HL-60 (cell line): ENCODE measurements at places on chromosomes 2 and 18.

DNA sequence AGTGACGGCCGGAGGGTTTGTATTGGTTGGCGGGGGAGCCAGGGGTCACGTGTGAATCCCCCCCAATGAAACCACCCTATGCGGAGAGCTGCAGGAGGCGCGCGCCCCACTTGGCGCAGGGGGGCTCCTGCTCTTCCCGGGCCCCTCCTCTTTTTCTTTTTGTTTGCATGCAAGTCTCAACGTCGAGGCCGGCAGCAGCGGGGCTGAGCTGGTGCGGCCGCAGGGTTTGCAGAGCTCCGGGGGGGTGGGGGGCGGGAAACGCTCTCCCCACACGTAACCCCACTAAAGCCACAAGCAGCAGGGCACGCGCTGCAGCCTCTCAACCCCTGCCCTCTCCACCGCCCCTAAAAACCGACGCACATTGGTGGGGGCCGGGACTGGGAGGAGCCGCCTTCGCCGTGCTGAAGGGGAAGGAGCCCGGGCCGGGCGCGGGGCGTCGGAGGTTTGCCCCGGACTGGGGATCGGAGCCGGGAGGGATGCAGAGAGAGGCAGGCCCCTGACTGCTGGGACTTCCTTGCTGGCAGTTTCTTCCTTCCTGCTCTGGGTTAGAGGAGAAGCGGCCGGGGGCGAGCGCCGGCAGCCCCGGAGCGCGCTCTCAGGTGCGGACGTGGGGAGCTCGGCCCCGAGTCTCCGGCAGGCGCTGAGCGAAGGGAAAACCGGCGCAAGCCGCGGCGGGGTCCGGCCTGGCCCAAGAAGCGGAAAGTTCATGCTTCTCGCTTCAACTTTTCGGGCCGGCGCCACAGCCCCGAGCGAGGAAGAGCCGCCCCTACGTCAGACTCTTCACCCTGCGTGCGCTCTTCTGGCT lies 864 bp downstream of the LBH start:
- DNase-seq: peak; percentile 33

DNA sequence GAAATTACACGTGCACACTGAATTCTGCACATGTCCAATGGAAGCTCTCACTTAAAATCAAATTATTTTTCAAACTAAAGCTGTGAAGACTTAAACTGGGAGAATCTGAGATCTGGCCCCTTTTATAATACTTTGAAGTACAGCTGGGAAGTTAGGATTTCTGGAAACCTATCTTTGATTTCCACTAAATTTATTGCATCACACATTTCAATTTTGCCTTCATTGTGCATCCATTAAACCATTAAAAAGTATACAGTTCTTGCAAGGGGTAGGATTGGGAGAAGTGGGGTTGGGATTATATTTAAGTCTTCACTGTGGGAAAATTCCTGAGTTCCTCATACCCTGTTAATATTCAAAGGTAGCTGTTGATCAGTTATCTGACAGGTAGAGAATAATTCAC lies 1229.6 kb upstream of the ZEB2 start:
- DNase-seq: no peak

GRCh38 chr18:22318745-22319407 lies 98.8 kb downstream of the CTAGE1 start:
- no peak for DNase-seq

DNA sequence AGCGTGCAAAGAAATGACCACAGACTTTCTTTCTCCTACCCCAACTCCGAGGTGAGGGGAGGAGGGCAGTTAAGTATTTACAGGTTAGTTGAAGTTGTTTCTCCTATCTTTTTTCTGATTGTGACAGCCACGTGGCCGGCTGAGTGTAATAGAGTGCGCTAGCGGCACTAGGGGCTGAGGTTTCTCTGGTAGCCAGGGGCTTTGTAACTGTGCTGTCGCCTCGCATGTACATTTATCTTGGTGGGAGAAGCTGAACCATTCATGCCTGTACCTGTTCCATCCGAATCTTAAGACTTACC lies 214.1 kb upstream of the STON1 start:
- peak; percentile 50 for DNase-seq

GRCh38 chr2:128531856-128532255 lies 213.2 kb upstream of the HS6ST1 start:
- DNase-seq: no peak

DNA sequence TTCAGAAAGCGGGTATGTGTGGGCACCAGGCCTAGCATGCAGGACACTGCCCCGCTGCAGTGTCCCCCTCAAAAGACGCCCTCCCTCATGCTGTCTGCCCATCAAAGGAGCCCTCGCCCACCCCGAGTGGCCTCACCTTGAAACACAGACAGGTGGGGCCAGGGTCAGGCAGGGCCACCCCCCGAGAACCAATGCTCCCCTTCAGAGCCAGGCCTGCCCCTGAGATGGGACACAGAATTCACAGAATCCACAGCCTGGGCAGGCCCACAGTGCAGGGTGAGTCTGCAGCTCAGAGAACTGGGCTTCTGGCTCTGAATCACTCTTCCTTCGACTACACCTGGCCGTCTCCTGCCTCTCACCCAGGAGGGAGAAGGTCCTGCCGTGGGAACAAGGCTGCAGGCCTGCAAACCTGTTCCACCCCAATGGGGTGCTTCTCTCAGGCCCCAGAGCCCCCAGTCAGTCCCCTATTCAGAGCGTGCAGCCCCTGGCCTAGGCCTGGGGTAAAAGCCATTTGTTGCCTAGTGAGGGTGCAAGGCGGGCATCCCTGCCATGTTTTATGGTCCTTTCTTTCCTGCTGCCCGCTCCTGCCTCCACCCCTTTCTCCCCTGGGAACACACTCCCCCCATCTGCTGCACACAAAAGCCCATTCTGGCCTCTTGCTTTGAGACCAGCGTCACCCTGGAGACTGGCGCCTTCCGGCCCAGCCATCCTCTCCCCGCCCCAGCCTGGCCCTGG lies 11.3 kb upstream of the ARHGEF4 start:
- no peak for DNase-seq
